Activated CD4-positive, alpha-beta T cell treated with anti-CD3 and anti-CD28 coated beads, Interleukin-2, amount 50 U/mL, for 1 hour (primary cell): ENCODE measurements at places on chromosomes 2 and 18.

DNA sequence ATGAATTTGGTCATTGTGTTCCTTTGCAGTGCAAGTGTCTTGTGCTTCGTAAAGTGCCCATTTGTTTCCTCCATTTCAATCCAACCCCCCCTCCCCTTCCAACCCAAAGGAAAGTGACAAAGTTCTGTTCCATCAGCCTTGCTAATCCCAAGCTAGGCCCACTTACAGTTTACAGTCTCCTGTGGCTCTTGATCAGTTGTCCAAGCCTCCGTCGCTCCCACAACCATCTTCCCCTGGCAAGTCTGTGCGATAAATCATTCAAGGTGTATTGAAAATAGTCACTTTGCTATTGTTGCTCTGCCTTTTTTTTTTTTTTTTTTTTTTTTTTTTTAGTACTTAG lies 6.5 kb downstream of the POU3F3 start:
- no peak for DNase-seq

GRCh38 chr2:240156435-240157146 lies 16.1 kb upstream of the OTOS start:
- DNase-seq = no peak

DNA sequence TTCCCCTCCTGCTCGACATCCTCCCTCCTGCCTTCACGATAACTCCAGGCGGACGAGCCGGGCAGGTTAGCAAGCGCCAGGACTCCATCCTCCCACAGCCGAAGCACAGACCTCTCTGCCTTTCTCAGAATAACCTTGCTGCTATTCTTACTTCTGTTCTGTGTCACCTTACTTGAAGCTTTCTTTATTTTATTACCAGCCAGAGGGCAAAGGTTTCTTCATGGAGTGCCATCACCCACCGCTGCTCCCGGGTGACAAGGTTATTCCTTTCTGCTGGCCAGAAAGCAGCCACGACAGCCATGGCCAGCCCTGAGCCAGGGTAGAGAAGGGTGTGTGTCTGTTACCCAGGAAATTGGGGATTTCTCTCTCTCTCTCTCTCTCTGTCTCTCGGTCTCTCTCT lies 227.1 kb downstream of the ANAPC1 start:
- DNase-seq = no peak

DNA sequence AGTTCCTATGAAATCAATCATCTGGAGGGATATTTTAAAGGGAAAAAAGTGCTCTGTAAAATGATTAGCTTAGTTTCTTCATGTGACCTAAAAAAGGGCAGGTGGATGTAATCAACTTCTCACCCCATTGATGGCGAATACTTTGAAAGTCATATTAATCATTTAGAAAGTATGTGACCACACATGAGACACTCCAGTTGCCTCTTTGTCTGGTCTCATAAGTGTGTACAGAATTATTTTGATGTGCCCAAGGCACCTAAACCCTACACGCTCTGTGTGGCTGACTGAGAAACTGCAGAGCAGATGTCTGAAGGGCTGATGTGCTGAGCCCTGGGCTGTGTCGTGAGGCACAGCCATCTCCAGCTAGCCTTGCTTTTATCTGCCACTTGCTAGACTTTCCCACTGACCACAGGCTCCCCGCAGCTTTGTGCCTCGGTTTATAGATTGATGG lies 26.9 kb downstream of the SGPP2 start:
- DNase-seq = no peak

GRCh38 chr18:36459203-36459602 lies 161.7 kb downstream of the FHOD3 start:
- DNase-seq = no peak

DNA sequence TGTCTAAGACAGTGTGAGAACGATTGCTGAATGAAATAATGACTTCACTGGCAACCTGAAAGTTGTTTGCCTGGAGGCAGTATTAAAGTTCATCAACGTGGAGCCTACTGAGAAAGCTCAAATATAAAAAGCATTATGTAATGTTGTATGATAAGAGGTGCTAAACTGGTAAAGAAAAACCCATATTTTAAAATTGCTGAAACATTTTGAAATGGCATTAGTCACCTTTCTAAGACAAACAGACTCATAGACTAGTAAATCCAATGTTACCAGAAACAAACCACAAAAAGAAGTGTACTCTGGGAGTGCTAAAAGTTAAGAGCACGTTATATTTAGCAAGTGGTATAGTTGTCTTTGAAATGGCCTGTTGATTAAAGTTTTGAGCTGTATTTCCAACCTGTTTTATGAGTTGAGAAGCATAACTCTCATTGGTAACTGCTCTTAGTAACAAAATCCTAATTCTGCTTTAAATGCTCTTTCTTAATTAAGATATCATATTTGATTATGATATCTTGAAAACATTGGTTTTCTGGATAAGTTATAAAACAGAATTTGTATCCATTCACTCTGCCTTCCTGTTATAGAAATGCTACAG lies 62.7 kb downstream of the CYP1B1 start:
- no peak for DNase-seq

DNA sequence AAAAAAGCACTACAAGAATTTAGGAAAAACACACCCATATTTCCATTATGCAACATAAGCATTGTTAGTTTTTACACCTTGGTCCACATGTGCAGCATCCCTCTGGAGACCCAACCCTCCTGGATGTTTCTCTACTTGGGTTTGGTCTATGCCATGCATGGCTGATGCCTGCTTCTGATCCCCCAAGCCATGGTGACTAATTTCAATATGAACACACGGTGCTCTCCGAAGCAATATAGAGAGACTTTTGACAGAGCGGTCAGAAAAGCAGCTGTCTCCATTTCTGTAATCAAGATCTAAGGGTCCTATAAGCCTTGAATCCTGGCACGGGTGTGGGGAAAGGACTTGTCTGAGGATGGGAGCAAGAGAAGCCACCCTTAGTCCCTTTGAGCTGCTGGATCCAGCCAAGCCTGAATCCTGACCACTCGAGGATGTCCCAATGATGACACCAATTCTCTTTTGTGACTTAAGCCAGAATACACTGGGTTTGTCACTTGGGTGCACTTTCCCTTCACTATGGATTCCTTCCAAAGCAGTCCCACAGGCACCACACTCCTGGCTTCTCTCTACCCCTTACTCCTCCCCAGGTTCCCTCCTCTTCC lies 91.5 kb downstream of the ACTR2 start:
- DNase-seq = no peak

DNA sequence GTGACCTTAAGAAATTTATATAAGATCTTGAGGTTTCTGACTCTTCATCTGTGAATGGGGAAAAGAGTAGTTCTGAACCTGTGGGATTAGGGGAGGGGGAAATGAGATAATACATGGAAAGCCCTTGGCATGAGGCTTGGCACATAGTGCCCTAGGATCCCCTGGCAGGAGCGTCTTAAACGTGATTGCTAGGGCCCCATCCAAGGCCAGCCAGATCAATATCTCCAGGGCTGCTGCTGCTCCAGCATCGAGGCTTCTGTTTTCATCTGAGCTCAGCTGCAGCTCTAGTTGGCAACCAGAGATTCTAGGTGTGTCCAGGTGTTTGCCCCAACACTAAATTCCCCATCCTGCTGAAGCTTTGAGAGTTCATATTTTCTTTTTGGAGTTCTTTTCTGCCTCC lies 71.0 kb downstream of the IL1R2 start:
- no peak for DNase-seq

GRCh38 chr2:38754049-38754448 lies 2.9 kb upstream of the SRSF7 start:
- DNase-seq = no peak

- DNase-seq = no peak
Measured at GRCh38 chr2:9592699-9593098, 37.1 kb upstream of the ADAM17 start.

DNA sequence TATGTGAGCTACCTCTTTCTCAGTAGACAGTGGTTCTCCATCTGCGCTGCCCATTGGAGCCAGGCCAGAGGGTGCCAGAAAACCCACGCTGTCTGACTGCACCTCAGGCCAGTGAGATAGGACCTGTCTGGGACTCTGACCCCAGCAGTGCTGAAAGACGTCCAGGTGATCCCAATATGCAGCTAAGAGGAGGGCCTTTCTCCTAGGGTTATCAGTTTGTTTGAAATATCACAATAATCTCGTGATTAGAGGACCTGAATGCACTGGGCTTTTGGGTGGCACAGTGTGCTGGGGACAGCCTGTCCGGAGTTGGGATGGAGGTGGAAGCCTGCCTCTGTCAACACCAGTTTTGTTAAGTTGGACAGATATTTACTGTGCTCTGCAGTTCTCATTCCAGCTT lies 216.3 kb downstream of the LDLRAD4 start:
- no peak for DNase-seq

- no peak for DNase-seq
Measured at GRCh38 chr2:17813010-17813741, 3.1 kb upstream of the MSGN1 start.

DNA sequence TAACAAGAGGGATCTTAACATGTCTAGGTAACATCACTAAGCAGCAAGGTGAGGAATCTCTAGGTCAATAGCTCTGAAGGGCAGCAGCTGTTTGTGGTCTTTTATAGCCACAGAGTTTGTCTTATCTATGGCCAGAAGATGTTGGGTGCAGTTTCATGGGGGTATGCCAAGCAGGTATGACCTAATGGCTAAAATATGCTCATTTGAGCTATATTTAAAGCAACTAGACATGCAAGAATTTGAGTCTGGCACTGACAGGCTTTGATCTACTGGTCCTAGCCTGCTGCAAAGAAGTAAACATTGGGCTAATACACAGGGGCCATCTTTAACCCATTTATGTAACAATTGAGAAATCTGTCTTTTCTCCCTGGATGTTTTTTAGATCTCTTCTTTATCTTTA lies 13.9 kb upstream of the UGP2 start:
- DNase-seq = no peak

DNA sequence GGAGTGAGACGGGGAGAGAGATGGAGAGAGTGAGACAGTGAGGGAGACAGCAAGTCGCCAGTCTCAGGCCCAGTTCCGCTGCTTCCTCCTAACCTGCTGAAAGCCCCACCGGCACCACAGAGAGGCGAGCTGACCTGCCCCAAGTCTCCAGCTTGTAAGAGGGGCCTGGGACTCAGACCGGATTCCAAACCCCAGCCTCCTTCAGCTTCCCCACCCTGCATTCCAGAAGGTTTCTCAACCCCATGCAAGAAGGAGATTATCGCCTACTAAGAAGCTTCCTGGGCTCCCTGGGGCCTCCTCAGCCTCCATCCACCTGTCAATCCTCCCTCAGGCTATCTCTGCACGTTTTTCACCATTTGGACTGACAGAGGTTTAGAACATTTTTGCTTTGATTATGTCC lies 173.1 kb upstream of the RAB6C start:
- DNase-seq = no peak

- DNase-seq = no peak
Measured at GRCh38 chr2:191404568-191404991, 159.4 kb downstream of the MYO1B start.

GRCh38 chr2:126637386-126637785 lies 18.6 kb upstream of the GYPC start:
- no peak for DNase-seq

DNA sequence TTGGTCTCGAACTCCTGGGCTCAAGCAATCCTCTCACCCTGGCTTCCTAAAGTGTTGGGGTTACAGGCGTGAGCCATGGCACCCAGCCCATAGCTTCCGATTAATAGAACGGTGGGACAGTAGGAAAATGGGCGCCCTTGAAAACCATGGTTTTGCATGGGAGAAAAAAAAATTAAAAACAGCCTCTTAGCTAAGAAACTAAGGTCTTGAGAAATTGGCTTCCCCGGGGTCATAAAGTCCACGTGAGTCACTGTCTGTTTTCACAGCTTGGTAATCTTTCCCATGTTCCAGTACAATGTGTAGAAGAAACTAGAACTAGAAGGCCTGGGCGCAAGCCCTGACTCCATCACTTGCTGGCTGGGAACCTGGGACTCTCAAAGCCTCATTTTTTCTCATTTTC lies 20.7 kb downstream of the B3GNT2 start:
- DNase-seq = no peak

GRCh38 chr18:40346146-40346545 lies 1608.9 kb upstream of the PIK3C3 start:
- no peak for DNase-seq

GRCh38 chr18:79898952-79899608 lies 52.4 kb downstream of the SLC66A2 start:
- DNase-seq = no peak

- DNase-seq = no peak
Measured at GRCh38 chr2:147501968-147502367, 342.9 kb upstream of the ACVR2A start.

DNA sequence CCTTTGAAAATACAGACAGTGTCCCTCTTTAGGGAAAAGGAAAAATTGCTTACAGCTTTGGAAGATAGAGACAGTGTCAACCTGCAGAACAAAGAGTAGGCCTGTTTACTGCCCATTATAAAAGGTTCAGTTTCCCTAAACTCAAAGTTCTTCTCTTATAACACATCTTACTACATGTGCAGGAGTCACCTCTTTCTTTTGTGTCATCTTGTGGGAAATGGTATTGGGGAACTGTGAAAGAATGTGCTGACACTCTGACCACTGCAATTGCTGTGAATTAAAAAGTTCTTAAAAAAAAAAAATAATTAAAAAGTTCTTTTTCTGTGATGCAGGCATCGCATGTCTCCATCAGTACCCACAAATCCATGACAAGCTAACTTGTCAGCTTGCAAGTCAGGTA lies 2.9 kb upstream of the ITGB6 start:
- no peak for DNase-seq

- DNase-seq = no peak
Measured at GRCh38 chr18:36017232-36017631, 44.8 kb downstream of the RMP24 start.

DNA sequence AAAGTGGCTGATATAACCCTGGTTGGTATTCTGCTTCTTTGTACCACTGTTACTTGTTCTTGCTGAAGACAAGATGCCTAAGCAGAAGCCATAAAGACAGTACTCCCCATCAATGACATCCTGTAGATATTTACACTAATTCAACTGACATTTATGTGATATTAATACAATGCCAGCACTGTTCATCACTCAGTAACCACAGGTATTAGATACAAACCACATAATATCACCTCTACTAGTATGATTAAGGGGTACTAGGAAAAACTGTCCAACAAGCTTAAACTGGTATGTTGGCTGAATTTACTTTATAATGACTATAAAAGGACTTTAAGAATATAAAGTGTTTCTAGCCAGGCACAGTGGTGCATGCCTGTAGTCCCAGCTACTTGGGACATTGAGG lies 65.8 kb downstream of the RTN4 start:
- DNase-seq = no peak

GRCh38 chr2:202007015-202007982 lies 26.4 kb upstream of the FZD7 start:
- no peak for DNase-seq

- no peak for DNase-seq
Measured at GRCh38 chr2:164808776-164809175, 32.8 kb downstream of the COBLL1 start.

DNA sequence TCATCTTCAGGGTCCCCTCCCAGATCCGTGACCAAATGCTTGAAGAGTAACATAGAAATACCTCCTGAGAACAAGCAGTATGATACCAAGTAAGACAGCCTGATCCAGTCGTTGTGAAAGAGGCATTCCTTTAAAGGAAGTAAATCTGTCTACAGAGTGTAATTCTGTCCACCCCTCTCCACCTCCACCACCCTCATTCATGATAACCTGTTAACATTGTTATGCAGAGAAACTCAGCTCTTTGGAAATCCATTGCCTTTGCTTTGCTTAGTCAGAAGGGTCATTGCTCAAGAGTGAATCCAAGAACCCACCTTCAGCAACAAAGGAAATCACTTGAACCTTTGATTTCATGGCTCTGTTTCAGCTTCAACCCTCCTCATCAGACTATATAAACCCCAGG lies 155.6 kb downstream of the CYP26B1 start:
- DNase-seq = no peak

GRCh38 chr2:159124441-159124911 lies 156.0 kb downstream of the TANC1 start:
- no peak for DNase-seq

- DNase-seq = peak; percentile 74
Measured at GRCh38 chr2:237072067-237072931, 13.4 kb upstream of the COPS8 start.

- no peak for DNase-seq
Measured at GRCh38 chr18:49050452-49050851, 99.7 kb upstream of the SMAD7 start.
